Testis (tissue), 5 donors: ENCODE measurements at places on chromosomes 1 and 21.
A peak's percentile ranks its signal among the peaks of the same experiment; 100 is the strongest.

DNA sequence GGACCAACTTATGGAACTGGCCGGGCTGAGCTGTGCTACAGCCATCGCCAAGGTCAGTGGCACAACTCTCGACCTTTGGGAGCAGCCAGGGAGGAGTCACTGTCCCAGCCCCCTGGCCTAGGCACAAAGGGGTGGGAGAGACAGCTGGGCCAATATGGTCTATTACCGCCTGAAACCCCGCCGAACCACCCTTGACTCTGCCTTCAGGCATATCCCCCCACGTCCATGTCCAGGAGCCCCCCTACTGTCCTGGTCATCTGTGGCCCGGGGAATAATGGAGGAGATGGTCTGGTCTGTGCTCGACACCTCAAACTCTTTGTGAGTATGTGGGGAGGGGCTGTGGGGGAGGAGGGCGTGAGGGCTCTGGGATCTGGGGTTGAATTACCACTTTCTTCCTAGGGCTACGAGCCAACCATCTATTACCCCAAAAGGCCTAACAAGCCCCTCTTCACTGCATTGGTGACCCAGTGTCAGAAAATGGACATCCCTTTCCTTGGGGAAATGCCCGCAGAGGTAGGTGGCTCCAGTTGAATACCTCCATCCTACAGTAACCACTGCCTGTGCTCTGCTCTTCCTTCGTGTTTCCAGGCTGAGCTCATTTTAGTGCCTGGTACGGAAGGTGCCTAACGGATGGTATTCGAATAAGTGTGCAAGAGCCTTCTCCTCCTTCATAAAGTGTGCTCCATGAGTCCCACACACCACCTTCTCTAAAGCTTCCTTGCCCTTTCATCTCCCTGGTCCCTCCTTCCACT is 758 bp downstream of the NAXE start:
- DNase-seq, result no peak

DNA sequence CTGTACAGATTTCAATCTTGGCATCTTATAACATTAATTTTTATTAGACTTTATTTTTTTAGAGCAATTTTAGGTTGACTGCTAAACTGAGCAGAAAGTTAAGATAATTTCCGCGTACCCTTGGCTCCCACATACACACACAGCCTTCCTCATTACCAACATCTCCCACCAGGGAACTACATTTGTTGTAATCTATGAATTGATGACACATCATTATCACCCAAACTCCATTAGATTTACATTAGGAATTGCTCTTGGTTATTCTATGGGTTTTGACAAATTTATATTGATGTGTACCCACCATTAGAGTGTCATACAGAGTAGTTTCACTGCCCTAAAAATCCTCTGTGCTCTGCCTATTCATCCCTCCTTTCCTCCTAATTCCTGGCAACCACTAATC is 56.4 kb upstream of the GRIK3 start:
- no peak for DNase-seq

GRCh38 chr1:72271555-72272085 is 10.7 kb downstream of the NEGR1 start:
- DNase-seq, result no peak

GRCh38 chr1:20185834-20186782 is at the start of the genes PLA2G2C and UBXN10:
Gene PLA2G2C (minus strand): TSS chr1:20186518. CDS start chr1:20177363, 9,155 bp downstream.
Gene UBXN10 (plus strand): TSS chr1:20186096. CDS start chr1:20190562, 4,466 bp downstream.
- DNase-seq, result peak; percentile 90

GRCh38 chr1:41599912-41600311 is 115.4 kb upstream of the EDN2 start:
- no peak for DNase-seq

DNA sequence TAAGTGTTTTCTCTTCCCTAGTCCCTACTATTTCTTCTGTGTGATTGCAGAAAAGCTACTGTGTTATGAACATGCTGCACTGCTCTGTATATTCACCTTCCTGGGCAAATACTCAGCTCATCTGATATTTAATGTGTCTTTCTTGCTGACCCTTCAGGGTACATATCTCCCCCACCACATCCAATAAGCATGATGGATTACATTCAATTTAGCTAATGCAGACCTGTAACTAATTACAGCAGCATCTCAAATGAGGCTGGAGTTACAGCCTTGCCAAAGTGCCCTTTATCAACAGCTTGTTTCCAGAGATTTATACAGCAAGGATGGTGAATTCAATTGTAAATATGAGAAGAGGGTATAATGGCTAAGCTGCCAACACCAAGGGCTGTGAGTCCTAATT is 144.0 kb downstream of the KCNH1 start:
- DNase-seq, result no peak

DNA sequence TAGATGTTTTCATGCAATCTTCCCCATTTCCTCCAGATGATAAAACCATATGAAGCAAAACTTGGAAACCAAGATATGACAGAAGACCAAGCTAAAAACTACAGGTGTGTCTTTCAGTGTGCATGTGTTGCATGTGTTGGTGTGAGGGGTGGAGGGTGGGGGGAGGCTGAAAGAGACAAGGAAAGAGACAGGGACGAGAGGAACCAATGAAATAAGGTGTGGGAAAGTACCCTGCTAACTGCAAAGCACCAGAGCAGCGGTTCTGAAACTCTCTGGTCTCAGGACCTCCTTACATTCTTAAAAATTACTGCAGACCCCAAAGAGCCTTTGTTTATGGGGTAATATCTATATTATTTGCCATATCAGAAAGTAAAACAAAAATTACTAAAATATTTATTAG is 87.4 kb upstream of the HIVEP3 start:
- no peak for DNase-seq

DNA sequence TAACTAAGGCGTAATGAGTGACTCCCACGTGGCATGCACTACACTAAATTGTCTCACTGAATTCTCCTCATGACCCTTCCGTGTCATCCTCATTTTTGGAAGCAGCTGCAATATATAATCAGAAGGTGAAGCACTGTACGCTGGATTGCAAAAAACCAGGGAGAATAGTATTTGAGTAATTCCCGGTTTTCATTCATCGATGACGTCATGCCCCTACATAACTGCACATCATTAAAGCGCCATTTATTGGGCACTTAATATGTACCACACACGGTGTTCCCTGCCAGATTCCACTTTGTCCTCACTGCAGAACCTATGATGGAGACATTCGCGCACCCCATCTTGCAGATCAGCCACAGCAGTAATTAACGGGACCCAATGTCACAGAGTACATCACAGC is 41.0 kb downstream of the DHRS3 start:
- no peak for DNase-seq

- no peak for DNase-seq
Observed at GRCh38 chr1:162145966-162146696, 76.6 kb downstream of the NOS1AP start.

- peak; percentile 80 for DNase-seq
Observed at GRCh38 chr1:11645670-11646265, 8.5 kb downstream of the FBXO2 start.
